Stimulated activated CD4-positive, alpha-beta T cell treated with anti-CD3 and anti-CD28 coated beads, TNF-alpha, amount 100 ng/mL, for 4 hours (primary cell): ENCODE measurements at places on chromosomes 12 and 14.
A peak's percentile ranks its signal among the peaks of the same experiment; 100 is the strongest.

DNA sequence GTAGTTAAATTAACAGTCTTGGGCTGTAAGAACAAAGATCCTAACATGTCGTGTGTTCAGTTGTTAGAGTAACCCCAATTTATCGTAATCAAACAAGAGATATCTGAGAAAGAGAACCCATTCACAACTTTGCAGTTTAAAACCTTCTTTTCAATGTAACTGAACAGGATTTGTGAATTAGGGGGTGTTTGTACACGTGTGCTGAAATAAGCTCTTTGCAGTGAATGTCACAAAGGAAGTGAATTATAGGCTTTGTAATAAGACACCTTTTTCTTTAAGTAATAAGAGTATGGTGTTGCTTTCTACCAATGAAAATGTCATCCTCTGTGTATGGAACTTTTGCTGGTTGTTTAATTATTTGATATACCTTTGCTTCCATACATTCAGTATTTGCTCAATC, 114.0 kb downstream of the ALX1 start:
- no peak for DNase-seq

GRCh38 chr12:52141306-52141705, 50.5 kb downstream of the KRT80 start:
- DNase-seq: no peak

- DNase-seq: no peak
Measured at GRCh38 chr12:89033062-89033461, 319.2 kb downstream of the DUSP6 start.

DNA sequence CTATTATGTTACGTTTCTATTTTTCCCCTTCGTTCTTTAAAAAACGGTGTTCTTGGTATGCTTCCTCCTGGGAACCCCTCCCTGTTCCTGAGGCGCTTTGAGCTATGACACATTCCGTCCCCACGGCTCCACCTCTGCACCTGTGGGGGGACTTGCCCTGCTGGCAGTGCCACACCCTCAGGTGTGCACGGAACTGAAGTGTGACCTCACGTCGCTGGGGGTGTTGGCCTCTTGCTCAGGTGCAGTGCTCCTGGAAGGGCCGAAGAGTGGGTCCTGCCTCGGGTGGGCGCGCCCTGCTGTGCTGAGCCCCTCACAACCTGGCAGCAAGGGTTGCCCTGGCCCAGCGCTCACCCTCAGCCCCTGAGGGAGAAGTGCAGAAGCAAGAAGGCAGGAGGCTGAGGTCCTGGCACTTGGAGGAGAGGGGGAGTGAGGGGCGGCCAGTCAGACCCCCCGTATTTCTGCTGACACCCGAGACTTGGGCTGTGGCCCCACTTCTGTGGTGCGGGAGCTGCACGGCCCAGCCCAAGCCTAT, 4.9 kb downstream of the AMN start:
- DNase-seq: no peak

DNA sequence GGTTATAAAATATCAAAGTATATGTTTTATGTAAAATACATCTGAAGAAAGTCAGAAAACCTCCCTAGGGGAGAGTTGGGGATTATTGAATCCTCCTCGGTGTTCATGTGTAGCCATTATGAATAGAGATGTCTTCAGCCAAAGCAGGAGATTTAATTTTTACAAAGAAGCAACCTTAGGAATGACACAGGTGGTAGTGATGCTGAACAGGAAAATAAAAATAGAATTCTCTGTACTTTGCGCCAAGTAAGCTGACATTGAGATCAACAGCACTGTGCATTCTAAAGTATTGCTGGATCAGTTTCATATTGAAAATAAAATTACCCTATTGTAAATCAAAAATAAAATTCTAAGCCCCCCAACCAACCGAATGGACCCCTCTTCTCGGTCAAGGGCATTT, 132.8 kb upstream of the TRHDE start:
- no peak for DNase-seq

GRCh38 chr12:51994959-51995358, 11.8 kb upstream of the TAMALIN start:
- no peak for DNase-seq

GRCh38 chr12:50112456-50113218, 601 bp downstream of the COX14 start:
- no peak for DNase-seq

DNA sequence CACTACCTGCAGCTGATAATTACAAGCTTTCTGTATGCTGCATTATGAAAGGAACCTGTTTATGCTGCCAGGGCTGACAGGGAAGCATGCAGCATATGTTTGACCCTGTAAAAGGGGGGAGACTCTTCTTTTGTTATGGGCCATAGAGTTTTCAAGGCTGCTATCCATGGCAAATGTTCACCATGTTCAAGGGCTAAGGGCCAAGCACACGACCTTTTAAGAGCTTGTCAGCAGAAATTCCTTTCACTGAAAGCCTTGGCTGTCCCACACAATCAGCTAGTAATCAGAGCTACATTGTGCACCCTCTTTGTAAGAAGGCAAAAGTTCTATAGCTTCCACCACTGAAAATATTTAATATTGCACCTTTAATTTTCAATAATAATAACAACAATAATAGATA, 74.2 kb upstream of the MBIP start:
- no peak for DNase-seq

DNA sequence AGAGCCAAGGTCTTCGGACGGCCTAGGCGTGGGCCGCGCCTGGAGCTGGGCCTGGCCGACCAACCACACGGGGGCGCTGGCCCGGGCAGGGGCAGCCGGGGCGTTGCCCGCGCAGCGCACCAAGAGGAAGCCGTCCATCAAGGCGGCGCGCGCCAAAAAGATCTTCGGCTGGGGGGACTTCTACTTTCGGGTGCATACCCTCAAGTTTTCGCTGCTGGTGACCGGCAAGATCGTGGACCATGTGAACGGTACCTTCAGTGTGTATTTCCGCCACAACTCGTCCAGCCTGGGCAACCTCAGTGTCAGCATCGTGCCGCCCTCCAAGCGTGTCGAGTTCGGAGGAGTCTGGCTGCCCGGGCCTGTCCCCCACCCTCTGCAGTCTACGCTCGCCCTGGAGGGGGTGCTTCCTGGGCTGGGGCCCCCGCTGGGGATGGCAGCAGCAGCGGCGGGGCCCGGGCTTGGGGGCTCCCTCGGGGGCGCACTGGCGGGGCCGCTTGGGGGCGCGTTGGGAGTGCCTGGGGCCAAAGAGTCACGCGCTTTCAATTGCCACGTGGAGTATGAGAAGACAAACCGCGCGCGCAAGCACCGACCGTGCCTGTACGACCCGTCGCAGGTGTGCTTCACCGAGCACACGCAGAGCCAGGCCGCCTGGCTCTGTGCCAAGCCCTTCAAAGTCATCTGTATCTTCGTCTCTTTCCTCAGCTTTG, 4.4 kb upstream of the SHMT2 start:
- DNase-seq: no peak

DNA sequence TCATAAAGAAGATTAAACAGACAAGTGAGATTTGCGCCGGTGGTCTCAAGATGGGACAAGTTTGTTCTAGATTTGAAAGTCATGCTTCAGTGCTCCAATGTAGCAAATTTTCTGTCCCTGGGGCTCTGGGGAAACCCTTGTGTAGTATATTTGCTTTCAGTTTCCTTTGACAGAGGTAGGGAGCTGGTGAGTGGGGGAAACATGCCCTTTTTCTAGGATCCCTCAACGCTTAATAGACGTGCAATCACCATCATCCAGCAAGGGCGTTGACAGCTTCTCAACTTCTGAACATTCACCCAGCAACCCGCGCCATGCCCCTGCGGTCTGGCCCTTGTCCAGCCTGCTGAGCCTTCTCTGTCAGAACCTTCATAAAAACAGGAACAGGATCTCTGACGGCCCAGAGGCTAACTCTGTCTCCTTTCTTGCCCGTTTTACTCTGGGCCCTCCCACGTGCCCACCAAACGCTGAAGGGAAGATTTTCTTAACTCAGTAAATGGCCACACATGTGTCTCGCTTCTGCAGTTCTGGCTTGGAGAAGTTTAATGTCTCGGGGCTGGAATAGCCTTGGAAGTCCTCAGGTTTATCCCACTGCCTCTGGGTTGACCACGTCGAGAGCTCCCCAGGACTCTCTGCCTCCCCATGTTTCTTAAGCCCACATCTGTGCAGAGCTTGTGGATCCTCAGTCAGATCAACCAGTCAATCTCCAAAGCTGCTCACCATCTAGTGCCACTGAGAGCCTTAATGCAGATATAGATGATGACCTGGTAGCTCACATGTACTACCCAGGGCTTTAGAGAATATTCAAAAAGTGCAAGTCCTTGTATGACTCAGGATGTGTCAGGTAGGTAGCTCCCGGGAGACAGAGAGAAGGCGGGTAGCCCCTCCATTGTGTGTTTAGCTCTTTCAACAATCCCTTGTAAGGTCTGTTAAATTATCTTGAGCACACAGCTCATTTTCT, 58.1 kb upstream of the CCND2 start:
- DNase-seq: no peak

- no peak for DNase-seq
Measured at GRCh38 chr12:69553628-69554248, 31.5 kb upstream of the CCT2 start.

DNA sequence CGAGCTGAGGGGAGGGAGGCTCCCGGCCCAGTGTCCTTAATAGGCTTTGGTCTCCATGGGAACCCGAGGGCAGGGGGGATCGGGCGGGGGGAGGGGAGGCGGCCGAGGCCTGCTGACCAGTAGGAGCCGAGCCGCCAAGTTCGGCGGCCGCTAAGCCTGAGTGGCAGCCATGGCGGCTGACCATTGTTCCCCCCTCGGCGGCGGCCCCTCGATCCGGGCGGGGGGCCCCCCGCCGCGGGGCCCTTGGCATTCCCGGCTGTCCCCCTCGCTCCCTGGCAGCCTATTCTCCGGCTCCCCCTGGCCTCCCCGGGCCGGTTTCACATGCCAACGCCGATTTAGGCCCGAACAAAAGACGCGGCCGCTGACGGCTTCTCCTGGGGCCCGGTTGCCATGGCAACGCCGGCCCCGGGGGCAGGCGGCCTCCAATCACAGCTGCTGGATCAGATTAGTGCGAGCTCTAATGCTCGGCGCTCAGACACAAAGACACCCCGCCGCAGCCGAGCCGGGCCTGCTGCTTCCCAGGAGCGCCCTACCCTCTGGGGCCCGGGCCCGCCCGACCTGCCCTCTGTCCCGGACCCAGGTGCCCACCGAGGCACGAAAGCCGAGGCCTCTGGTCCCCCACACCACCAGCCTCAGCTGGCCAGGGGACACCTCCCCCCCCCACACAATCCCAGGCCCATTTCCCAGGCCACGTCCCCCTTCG, 7.3 kb downstream of the MSI1 start:
- DNase-seq: no peak

DNA sequence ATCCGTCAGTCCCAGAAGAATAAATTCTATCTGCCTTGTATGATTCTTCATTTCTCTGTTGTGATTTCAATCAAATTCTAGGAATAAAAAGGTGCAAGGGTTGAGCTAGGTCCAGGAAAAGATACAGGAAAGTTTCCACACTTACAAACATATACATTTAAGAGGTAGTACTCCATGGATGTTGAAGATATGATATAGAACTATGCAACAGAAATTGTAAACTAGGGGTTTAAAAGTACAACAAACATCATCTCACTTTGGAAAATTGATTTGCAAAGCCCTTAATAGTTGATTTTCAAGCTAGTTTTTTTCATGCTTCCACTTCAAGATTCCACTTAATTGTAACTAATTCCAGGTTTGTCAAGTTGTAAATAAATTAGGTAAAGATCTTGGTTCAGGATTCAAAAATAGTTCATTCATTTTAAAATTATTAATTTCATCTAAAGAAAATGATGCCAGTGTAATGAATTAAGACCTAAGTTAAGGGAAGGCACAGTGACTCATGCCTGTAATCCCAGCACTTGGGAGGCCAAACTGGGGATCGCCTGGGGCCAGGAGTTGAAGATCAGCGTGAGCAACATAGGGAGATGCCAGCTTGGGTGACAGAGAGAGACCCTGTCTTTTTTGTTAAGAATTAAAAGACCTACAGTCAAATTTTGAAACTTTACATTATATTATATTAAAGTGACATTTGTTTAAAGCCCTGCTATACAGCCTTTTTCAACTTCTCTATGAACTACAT, at the start of gene OR6C70:
Gene OR6C70 (minus strand): TSS at position 51 of the 742 bp plus-strand sequence. CDS start 0 bp downstream, at position 51.
- DNase-seq: no peak

- DNase-seq: no peak
Measured at GRCh38 chr12:109786799-109787198, 46.4 kb downstream of the TRPV4 start.

DNA sequence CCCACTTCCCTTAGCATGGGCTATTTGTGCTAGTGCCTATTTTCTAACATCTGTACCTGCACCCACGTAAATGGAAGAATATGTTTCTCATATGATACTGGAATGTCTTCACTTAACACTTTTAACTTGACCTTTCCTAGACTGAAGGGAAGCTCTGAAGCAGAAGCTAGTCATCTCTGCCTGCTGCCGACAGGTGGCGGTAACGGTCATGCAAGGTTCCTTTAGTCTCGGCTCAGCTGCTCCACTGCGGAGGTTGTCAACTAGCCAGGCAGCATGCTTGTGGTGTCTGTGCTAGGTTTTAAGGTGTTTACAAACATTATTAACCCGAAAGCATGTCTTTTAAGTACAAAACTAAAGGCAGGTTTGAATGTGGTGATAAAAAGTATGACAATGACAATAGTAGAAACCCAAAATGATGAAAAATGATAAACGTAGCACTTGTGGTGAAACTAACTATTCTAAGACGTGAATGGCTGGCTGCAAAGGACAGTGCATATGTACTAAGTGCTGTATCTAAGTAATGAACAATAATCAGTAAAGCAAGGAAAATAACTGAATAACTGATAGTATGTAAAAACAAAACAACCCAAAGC, 117.2 kb downstream of the GRIN2B start:
- peak; percentile 11 for DNase-seq

GRCh38 chr14:51370758-51371386, 130.8 kb downstream of the TMX1 start:
- DNase-seq: no peak

DNA sequence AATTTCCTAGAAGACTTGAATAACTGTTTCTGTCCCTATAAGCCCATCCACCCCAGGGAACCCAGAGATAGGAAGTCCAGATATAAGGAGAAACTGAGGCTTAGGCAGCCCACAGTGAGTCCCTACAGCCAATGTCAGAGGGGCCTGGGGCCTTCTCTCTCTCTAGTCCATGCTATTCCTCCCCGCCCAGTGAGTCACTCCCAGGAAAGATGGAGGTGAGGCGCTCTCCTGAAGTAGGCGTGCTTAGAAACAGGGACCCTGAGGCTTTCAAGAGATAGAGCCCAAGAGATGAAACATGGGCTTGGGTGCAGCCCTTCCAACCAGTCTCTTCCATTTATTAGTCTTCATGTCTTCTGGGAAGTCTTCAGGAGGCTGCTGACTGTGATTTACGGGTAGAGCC, 2.3 kb upstream of the SMUG1 start:
- DNase-seq: no peak

DNA sequence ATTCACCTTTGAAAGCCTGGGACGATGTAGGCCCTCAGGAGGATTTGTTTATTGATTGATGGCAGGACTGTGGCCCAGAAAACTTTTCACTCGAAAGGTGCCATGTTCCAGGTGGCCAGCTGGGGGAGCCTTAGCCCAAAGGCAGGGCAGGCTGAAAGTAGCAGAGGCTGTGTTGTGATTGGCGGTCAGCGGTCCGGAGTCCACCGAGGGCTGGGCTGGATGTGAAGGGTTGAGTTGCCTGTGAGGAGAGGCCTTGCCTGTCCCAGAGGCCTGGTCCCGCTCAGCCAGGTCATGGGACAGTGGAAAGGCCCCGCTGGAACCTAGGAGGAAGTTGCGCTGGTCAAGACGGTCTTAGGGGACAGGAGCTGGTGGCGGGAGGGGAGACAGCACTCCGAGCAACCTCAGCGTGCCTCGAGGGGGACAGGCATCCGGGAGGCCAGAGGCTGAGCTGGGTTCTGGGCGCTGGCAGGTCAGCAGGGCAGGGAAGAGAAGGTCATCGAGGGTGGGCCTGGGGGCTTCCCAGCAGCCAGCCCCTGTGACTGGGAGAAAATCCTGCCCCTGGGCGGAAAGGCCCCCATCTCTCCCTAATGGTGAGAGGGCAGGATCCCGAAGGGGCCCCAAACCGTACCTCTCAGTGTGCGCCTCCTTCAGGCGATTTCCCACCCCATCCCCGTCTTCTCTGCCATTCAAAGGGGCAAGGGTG, 26.3 kb downstream of the CMA1 start:
- peak; percentile 26 for DNase-seq
